ENCODE measurements at places on chromosomes 11 and 22. TPM values are rescaled to one million over a fixed set of nuclear protein-coding genes. Genes with fewer than 3 reads are reported as not detected.

GRCh38 chr11:85114786-85115185, 512.4 kb downstream of the DLG2 start:
- no peak for DNase-seq

DNA sequence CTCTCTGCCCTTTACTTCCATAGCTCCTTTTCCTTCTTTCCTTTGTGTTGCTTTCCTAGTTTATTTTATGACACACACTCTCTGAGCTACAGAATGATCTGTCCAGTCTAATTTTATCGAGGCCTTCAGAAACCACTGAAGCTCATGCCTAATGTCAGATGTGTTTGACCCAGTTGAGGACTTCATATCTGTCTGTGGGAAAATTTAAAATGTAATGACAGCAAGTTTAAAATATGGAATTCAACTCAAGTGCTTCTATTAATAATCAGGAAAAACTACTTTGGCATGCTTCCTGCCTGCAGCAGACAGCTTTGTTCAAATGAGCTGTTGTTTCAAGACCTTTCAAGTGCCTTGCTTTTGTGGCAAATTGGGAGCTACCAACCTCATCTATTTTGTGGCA, 261.8 kb upstream of the MTNR1B start:
- no peak for DNase-seq

- no peak for DNase-seq
Measured at GRCh38 chr11:59429924-59430516, 3.8 kb upstream of the OR5A2 start.

- no peak for DNase-seq
Measured at GRCh38 chr11:16001899-16002426, 354.4 kb downstream of the SOX6 start.

GRCh38 chr22:46446799-46447198, 90.6 kb downstream of the CELSR1 start:
- no peak for DNase-seq

The ANGPTL5 gene
- 1.4 TPM for total RNA-seq

- no peak for DNase-seq
Measured at GRCh38 chr11:77636731-77637344, 756 bp downstream of the CLNS1A start.

DNA sequence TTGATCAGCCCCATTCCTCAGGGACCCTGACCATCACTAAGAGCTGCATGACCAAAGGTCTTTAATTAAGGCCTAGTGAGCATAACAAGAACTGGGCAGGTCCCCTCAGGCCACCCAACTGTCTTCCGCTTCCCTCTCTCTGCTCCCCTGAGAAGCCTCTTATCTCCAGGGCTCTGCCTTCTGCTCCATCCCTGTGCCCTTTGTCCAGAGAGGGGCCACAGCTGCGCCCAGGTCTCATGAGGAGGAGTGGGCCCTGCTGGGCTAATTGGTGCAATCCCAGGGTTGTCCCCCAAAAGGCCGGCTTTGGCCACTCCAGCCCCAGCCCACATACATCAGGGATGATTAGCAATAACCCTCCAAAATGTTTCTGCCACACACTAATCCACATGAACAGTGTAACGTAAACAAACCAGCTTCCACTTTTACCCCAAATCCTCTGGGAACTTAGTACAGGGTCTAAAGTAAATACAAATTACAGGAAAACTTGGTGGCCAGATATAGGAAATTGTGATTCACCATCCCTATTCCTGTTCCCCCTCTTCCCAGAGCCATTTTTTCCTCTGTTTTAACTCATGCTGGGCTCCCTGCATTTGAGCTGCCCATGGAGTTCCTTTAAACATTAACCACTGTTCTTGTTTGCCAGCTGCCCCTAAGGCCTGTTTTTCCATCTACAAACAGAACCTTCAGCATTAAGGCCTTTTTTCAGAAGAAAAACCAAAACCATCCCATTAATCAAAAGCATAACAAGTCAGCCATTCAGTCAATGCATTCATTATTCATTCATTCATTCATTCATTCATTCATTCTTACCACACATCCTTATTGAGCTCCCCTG, 34.6 kb upstream of the CAVIN3 start:
- DNase-seq: no peak

The CCDC157 gene
- total RNA-seq: 0.71 TPM

The PANX2 gene
- total RNA-seq: 0.76 TPM

The PELI3 gene
- 14.8 TPM for total RNA-seq

DNA sequence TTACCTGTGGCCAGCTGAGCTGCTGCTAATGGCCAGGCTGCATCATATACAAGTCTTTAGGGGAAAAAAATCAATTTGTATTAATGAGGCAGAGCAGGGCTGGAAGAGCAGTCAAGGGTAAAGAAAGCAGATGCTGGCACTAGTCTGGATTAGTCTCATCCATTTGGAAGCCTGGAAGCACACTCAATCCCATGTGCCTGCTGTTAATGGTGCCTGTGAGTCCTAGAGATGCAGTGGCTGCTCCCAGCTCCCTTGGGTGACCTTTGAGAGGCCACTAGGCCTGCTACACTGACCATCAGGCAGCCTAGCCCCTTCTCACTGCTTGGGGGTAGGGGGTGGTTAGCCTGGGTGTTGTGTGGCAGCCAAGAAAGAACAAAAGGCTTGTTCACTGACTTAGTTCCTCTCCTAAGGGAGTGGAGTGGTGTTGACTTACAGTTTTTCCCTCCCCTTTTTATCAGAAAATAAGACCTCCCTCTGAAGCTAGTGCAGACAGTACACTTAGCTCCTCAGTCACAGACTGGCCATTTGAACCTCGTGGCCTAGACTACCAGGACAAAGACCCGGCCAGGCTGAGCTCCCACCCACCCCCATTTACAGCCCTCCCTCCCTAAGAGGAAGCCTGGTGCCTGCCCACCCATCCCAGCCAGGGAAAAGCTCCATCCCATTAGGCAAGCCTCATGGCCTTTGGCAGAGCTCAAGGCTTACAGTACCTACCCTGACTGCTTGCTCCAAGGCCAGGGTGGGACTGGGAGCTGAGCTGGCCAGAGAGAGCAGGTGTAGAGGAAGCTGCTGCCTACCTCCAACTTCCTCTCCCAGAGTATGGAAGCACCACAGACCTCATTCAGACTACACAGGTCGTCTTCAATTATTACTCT, 7.8 kb downstream of the PIK3IP1 start:
- no peak for DNase-seq

GRCh38 chr22:49783036-49783746, 44.5 kb downstream of the BRD1 start:
- no peak for DNase-seq

- DNase-seq: peak; percentile 36
Measured at GRCh38 chr22:49289822-49290679, 537.6 kb downstream of the BRD1 start.

- no peak for DNase-seq
Measured at GRCh38 chr22:24088816-24089215, 77.7 kb downstream of the CABIN1 start.

DNA sequence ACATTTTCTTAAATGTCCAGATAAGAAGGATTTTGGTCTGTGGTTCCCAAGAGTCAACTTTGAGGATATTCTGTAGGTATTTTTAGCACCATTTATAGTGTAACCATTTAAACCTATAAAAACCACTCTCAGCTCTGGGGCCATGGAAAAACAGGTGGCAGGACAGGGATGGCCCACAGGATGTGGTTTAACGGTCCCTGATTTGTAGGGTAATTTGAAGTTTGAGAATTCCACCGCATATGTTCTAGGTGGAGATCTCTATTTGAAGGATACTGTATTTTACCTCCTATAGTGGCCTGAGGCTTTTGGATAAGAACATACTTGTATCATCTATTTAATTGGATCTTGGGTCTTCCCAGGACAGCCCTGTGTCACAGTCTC, 62.4 kb upstream of the IGLL5 start:
- DNase-seq: no peak

DNA sequence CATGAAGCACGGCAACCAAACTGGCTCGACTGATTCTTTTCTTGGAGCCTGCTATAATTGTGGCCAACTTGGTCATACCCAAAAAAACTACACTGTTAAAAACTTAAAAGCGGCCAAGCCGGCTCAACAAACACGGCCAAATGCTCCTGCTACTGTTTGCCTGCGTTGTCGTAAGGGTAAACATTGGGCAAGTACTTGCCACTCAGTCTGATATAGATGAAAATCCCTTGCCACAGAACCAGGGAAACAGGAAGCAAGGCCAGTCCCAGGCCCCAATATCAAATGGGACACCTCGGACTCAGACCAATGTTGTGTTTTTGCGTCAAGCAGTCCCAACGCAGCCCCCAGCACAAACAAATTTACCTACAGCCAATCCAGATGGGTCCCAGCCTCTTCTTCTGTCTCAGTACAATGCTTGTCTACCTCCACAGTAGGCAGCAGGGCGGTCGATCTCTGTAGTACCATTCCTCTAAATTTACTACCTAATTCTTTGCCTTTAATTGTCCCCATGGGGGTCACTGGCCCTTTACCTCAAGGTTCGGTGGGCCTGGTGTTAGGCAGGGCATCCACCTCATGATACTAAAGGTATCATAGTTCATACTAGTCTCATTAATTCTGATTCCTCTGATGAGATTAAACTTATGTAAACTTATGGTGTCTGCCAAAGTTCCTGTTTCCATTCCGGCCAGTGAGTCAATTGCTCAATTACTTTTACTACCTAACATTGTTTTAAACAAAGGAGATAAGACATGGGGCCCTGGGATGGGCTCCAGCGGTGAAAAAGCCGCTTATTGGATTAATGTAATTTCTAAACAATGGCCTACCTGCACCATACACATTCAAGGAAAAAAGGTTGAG, 3.7 kb upstream of the COMT start:
- no peak for DNase-seq

DNA sequence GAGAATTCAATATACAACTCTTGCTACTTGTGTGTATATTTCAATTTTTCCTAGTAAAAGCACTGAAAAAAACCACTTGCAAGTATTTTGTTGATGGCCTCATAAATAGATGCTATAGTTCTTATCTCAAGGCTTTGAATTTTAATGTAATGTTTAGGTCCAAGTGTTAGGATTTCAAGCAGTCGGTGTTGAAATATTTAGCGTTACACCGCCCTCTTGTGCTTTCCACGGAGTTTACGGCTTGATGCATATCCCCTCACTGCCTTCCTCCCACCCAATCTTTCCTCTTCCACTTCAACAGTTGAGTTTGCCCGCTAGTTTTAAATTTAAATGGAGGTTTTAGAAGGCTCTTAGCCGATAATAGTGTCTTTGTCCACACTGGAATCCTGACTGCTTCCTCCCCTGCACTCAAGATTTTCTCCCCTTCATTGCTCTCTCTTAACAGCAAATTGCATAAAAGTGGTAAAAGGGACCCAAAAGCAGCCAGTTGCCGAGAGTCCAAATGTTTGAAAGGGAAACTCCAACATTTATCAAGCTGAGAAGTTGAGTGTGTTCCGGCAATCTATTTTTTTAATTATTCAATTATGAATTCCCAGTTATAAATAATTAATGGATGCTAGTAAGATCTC, 25.9 kb upstream of the HTATIP2 start:
- DNase-seq: no peak

The IL18BP gene
- total RNA-seq: 13.5 TPM

Data from sciatic nerve (tissue), 2 donors.